ENCODE measurements at places on chromosomes 4 and X.
A peak's percentile ranks its signal among the peaks of the same experiment; 100 is the strongest.

GRCh38 chr4:2794486-2795299 is 1.8 kb downstream of the SH3BP2 start:
- DNase-seq, result peak; percentile 68

DNA sequence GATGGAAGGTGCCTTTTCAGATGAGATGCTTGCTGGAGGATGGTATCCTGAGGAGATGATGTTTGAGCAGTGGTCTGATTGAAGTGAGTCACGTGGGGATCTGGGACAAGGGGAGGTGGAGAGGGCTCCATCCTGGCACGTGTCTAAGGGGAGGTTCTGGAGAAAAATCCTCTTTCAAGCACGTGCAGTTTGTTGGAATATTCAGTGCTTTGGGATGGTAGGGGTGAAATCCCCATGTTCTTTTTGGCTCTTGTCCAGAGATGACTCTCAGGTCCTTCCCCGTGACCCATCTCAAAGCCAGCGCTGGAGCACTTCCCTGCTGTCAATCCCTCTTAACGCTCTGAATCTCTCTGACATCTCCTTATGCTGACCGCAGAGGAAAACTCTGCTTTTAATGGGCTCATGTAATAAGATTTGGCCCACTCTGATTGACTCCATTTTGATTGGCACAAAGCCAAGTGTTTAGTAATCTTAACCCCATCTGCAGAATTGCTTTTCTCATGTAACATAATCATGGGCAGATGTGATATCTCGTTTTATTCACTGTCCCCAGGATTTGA is 10.8 kb upstream of the KLKB1 start:
- peak; percentile 11 for DNase-seq

- peak; percentile 82 for DNase-seq
Observed at GRCh38 chr4:183422962-183423631, 21.3 kb upstream of the CDKN2AIP start.

DNA sequence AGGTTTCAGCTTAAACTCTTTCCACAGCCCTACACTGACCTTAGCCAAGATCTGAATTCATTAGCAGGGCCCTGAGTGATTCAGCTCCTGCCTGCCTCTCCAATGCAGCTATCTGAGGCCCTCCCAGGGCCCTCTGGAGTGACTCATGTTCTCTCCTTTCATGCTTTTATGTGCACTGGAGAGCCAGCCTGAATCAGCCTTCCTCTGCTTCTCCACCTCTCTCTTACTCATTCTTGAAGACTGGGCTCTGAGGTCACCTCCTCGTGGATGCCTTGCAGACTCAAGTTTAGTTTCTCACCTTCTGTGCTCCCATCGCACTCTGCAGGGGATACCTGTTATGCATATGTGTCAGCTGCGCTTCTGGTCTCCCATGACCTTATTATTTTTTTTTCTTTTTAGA is 3.1 kb upstream of the OCIAD2 start:
- DNase-seq, result peak; percentile 94

- no peak for DNase-seq
Observed at GRCh38 chrX:55638933-55639332, 15.7 kb downstream of the FOXR2 start.

DNA sequence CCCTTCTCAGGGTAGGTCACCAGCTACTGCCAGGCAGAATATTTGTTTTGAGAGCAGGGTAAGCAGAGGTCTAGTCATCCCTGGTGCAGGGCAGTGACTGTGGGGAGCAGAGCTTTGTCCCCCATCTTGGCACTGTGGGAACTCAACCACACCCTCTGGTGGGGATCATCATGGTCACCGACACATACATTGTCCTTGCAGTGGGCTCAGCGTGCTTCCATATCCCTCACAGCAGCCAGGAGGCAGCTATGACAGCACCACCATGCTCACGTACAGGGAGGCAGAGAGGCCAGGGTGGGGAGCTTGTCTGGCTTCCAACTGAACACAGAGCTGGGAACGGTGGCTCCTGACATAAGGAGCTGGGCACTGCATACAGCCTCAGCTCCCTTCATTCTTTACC is 102.3 kb downstream of the ENPP6 start:
- DNase-seq, result no peak

DNA sequence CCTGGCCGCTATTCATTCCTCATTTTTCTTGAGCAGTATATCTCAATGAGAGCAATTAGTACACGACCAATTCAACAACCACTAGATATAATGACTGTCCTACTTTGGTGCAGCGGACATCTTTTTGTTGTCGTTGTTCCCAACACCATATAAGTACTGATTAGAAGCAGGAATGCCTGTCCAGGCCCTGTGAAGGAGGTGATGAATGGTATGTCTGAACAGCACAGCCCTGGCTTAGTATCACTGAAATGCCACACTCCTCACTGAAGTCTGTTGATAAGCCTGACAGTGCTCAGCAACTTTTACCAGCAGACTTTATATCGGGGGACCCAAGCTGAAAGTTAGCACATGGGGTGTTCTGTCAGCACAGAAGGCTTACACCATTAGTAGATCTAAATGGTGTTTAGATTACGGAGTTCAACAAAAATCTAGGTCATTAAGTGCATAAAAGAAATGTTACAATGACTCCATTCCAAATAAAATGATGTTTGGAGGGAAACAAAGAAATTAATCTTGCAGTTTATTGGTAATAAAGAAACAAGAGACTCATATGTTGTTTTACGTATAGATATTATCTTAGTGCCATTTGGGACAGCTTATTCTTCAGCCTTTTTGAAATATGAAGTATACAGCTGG is 228.3 kb upstream of the TTC29 start:
- no peak for DNase-seq

GRCh38 chr4:147928400-147928799 is 196.5 kb downstream of the ARHGAP10 start:
- DNase-seq, result peak; percentile 24

Measured in fibroblast of skin of scalp (primary cell).